ENCODE measurements at places on chromosomes 2 and 18.

GRCh38 chr2:224922142-224922727, 120.0 kb downstream of the DOCK10 start:
- no peak overlapping the region for H3K27ac ChIP-seq
- H3K27me3 ChIP-seq: no peaks in the 10 kb centered on the region
- no peak for DNase-seq
- no peaks in the 10 kb centered on the region for H3K36me3 ChIP-seq
- H3K4me1 ChIP-seq: no peaks in the 10 kb centered on the region

DNA sequence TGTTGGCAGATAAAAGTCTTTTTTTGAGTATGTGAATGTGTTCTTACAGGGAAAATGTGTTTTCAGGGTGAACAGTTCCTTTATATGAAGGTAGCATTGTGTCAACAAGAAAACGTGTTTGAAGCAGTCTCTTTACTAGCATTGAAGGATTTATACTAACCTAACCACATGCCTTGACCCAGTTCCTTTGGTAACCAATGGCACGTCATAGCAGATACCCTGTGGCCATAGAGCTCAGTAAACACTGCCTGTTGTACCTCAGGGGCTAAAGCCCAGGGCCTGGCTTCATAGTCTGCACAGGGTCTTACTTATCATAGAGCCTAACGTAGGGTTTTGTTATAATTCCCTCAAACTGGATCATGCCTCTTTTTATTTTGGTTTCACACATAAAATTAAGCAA, 32.1 kb upstream of the NFU1 start:
- no peak for DNase-seq
- no peaks in the 10 kb centered on the region for H3K27me3 ChIP-seq
- no peaks in the 10 kb centered on the region for H3K36me3 ChIP-seq
- no peak overlapping the region for H3K27ac ChIP-seq
- no peak overlapping the region for H3K4me3 ChIP-seq

GRCh38 chr18:3468833-3469232, 18.9 kb downstream of the TGIF1 start:
- H3K4me3 ChIP-seq: no peak overlapping the region
- DNase-seq: no peak
- no peaks in the 10 kb centered on the region for H3K27me3 ChIP-seq
- H3K27ac ChIP-seq: no peak overlapping the region
- H3K4me1 ChIP-seq: no peaks in the 10 kb centered on the region
- peaks cover 3% of the 10 kb centered on the region for H3K36me3 ChIP-seq

GRCh38 chr2:150526827-150527226, 39.4 kb upstream of the RND3 start:
- no peaks in the 10 kb centered on the region for H3K4me1 ChIP-seq
- H3K4me3 ChIP-seq: no peak overlapping the region
- no peak overlapping the region for H3K27ac ChIP-seq
- H3K36me3 ChIP-seq: no peaks in the 10 kb centered on the region

GRCh38 chr2:145245268-145245870, 725.5 kb upstream of the ZEB2 start:
- H3K4me3 ChIP-seq: no peak overlapping the region
- H3K36me3 ChIP-seq: no peaks in the 10 kb centered on the region
- DNase-seq: no peak
- peaks cover 2% of the 10 kb centered on the region for H3K4me1 ChIP-seq
- no peaks in the 10 kb centered on the region for H3K27me3 ChIP-seq

GRCh38 chr2:215299337-215299859, 12.5 kb upstream of the ATIC start:
- peaks cover 4% of the 10 kb centered on the region for H3K36me3 ChIP-seq
- no peak for DNase-seq
- no peaks in the 10 kb centered on the region for H3K27me3 ChIP-seq
- peak overlapping the region; percentile 85 for H3K27ac ChIP-seq

DNA sequence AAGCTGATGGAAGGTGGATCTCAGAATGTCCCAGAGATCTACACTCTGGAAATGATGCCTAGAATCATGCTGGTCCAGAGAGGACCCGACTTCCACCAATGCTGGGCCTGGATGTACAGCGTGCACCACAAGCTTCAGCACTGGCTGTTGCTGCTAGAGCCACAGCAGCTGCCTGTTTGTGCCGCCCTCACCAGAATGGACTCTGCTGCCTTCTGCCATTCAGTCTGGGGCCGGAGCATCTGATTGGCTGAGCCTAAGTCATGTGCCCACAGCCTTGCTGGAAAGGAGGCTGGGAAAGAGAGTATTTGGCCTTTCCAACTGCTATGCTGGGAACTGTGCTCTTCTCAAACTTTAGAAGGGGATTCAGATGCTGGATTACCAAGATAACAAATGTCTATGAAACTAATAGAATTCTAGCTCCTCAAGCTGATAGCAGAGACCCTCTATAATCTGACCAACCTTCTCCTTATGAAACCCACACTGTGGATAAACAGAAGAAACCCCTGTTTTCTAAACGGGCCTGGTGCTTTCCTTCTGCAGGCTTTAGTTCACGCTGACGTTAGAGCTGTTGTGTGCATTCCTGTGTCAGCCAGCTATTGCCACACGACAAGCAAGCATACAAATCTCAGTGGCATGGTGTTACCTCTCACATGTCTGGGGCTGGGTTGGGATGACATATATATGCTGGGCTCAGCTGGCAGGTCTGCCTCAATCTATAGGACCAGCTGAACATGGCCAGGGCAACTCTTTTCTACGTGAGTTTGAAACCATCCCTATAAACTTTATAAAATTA, 4.1 kb upstream of the LOXHD1 start:
- peaks cover 8% of the 10 kb centered on the region for H3K4me1 ChIP-seq
- H3K4me3 ChIP-seq: no peak overlapping the region
- H3K27ac ChIP-seq: peak overlapping the region; percentile 82
- H3K36me3 ChIP-seq: peaks cover 10% of the 10 kb centered on the region
- peaks cover 3% of the 10 kb centered on the region for H3K27me3 ChIP-seq

GRCh38 chr2:31219131-31219969, 2.0 kb upstream of the CAPN14 start:
- no peak overlapping the region for H3K27ac ChIP-seq
- H3K36me3 ChIP-seq: no peaks in the 10 kb centered on the region

DNA sequence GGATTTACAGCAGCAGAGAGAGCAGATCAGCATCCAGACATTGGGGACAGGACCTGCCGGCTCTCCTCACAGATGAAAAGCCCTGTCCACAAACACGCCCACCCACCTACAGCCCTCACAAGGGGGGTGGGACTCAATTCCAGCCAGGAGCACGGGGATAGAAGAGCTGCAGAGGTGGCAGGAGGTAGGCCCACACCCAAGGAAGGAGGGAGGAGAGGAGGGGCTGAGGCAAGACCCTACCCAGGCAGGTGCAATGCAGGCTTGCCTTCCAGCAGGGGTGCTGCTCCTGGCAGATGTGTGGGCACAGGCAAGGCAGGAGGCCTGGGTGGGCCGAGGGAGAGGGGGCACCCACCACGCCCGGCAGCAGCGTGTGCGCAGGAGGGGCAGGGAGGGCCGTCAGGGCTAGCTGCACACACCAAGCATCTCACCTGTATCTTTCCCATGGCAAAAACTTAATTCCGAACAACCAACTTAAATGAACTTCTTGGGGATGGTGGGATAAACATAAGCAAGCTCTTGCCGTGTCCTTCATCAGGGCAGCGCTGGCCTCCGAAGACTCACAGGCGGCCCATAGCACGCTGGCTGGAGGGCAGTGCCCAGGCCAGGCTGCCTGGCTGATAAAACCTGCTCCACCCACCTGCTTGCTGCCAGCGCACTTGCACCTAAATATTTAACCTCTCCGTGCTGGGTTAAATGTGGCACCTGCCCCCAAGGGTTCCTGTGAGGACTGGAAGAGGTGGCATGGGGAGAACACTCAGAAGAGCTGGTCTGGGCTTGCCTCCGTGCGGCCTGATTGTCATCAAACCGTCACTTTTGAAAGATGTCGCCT, 219.5 kb downstream of the HDAC4 start:
- peaks cover 13% of the 10 kb centered on the region for H3K4me1 ChIP-seq
- H3K27me3 ChIP-seq: peaks cover 19% of the 10 kb centered on the region
- no peak overlapping the region for H3K4me3 ChIP-seq
- no peak overlapping the region for H3K27ac ChIP-seq

DNA sequence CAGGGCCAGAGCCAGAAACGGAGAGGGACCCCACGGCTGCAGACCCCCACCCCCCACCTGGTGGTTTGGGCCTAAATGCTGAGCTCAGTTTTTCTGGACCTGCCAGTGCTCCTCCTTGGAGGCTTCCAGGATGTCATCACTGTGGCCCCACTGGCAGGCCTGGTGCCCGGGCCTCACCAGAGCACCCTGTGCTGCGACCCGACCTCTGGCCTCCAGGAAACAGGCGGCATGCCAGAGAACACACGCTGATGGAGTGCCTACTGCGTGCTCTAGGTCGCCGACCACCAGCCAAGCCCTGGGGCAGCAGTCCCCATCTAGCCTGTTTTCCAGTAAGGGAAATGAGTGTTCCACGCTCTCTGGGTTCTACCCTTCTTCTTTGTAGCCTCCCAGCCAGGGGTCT, 33.8 kb downstream of the HS6ST1 start:
- H3K36me3 ChIP-seq: no peaks in the 10 kb centered on the region
- H3K4me1 ChIP-seq: peaks cover 44% of the 10 kb centered on the region

GRCh38 chr2:221124532-221125240, 447.4 kb downstream of the EPHA4 start:
- H3K27ac ChIP-seq: no peak overlapping the region
- no peak overlapping the region for H3K4me3 ChIP-seq
- H3K27me3 ChIP-seq: no peaks in the 10 kb centered on the region
- H3K36me3 ChIP-seq: peaks cover 13% of the 10 kb centered on the region
- peak; percentile 28 for DNase-seq
- peaks cover 5% of the 10 kb centered on the region for H3K4me1 ChIP-seq

- no peak for DNase-seq
- H3K36me3 ChIP-seq: no peaks in the 10 kb centered on the region
- no peaks in the 10 kb centered on the region for H3K27me3 ChIP-seq
- H3K27ac ChIP-seq: no peak overlapping the region
- no peaks in the 10 kb centered on the region for H3K4me1 ChIP-seq
These were observed 60.6 kb upstream of the CUL3 start for GRCh38 chr2:224645722-224646121.

- peaks cover 21% of the 10 kb centered on the region for H3K4me1 ChIP-seq
- DNase-seq: no peak
- H3K36me3 ChIP-seq: no peaks in the 10 kb centered on the region
- peak overlapping the region; percentile 31 for H3K4me3 ChIP-seq
These were observed 2.8 kb downstream of the TMEM18 start for GRCh38 chr2:674321-674985.

All from glutamatergic neuron (in vitro differentiated cells).